ENCODE measurements at places on chromosomes 1 and 21.
A peak's percentile ranks its signal among the peaks of the same experiment; 100 is the strongest.

DNA sequence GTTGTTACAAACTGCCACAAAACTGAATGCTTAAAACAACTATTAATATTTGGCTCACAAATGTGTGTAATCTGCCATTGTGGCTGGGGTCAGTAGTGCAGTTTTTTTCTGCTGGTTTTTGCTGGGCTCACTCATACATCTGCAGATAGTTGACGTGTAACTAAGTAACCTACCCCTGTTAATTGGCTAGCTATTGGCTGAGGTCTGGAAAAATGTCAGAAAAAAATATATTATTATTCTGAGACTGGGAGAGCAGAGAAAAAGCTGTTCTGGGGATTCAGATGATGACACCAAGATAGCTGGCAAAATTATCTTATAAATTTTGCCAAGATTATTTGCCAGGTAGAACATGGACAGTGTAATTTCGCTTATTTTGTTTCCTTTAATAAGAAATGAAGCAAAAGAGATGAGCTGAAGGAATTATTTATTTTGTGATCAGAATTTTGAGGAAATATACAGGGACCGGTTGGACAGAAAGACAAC is 616.1 kb upstream of the ADAMTS5 start:
- H3K36me3 ChIP-seq = no peaks in the 10 kb centered on the region
- DNase-seq = peak; percentile 22
- peaks cover 50% of the 10 kb centered on the region for H3K4me1 ChIP-seq
- no peak overlapping the region for H3K4me3 ChIP-seq
- H3K27ac ChIP-seq = peak overlapping the region; percentile 97

DNA sequence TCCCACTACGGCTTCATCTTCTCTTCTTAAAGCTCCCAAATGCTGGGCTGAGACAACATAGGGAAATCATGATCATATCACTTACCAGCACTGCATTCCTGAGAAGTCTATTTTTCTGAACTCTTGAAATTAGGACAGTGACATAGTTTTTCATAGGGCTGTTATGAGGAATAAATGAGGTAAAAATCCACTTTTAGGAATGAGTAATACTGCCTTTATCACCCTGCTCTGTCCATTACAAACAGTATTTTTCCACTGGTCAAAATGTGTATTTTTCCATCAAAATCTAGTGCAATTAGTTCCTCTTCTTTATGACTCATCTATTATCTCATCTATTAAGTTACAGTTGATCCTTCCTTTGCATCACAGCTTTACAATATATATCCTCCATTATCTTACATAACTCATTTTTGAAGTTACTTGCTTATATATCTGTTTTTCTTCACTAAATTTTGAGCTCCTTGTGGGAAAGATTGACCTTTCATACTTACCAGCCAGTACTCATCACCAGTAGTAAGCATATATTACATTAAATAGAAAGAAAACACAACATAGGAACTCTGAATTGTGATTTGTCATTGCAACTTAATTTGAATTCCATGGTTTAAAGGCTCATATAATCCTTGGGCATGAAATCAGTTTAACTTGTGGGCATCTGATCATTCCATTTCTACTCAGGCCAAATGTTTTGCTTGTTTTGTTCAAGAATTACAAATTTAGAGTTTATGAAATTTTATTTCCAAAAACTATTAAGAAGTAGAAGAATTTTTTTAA is 37.1 kb downstream of the PRRX1 start:
- no peak overlapping the region for H3K4me3 ChIP-seq
- H3K4me1 ChIP-seq = peaks cover 77% of the 10 kb centered on the region
- no peak for DNase-seq
- no peaks in the 10 kb centered on the region for H3K36me3 ChIP-seq
- peak overlapping the region; percentile 89 for H3K27ac ChIP-seq

DNA sequence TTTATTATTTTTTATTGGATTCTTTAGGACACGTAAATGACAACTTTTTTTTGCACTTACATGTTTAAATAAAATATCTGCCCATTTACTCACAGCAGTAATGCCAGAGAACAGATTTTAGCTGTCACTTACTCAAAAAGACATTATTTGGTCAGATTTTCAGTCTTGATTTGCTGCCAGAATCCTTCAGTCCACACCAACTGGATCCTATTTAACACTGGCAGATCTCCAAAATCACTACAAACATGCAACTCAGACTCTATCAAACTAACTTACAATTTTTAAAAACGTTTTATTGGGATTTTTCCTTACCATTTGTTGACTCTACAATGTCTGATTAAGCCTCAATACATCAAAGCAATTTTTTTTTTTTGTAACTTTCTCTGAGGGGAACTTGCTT is 11.1 kb downstream of the ATP6V1G3 start:
- H3K4me1 ChIP-seq = peaks cover 25% of the 10 kb centered on the region
- no peaks in the 10 kb centered on the region for H3K36me3 ChIP-seq
- no peak overlapping the region for H3K27ac ChIP-seq
- peak; percentile 42 for DNase-seq
- H3K4me3 ChIP-seq = no peak overlapping the region
- H3K27me3 ChIP-seq = no peaks in the 10 kb centered on the region

DNA sequence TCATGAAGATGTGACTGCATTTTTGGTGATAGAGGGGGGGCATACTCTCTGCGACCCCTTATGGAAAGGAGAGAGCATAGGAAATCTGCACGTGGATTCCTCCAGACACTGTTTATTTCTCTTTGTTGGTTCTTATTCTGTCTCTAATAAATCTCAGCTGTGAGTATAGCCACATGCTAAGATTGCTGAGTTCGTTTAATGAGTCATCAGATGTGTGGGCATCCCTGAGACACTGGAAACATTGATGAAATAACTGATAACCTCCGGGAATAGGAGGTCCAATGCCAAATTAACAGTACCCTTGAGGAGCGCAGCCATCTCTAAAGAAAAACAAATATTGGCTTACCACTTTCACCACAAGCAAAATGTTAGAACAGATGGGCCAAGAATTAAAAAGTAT is 880.2 kb upstream of the NEGR1 start:
- no peaks in the 10 kb centered on the region for H3K27me3 ChIP-seq
- no peak overlapping the region for H3K27ac ChIP-seq
- no peak for DNase-seq
- no peaks in the 10 kb centered on the region for H3K4me1 ChIP-seq
- H3K36me3 ChIP-seq = no peaks in the 10 kb centered on the region

DNA sequence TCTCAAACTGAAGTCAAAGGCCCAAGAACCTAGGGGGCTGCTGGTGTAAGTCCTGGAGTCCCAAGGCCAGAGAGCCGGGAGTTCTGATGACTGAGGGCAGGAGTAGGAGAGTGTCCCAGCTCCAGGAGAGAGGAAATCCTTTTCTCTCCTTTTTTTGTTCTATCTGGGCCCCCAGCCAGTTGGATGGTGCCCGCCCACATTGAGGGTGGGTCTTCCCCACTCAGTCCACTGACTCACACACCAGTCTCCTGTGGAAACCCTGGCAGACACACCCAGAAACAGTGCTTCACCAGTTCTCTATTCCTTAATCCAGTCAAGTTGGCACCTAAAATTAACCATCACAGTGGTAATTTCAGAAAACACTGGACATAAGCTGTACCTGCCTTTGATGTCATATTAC is 12.7 kb upstream of the WDR26 start:
- DNase-seq = peak; percentile 66
- H3K4me3 ChIP-seq = no peak overlapping the region
- H3K27me3 ChIP-seq = no peaks in the 10 kb centered on the region
- H3K36me3 ChIP-seq = no peaks in the 10 kb centered on the region

- H3K27me3 ChIP-seq = no peaks in the 10 kb centered on the region
- no peaks in the 10 kb centered on the region for H3K4me1 ChIP-seq
- DNase-seq = no peak
- H3K36me3 ChIP-seq = no peaks in the 10 kb centered on the region
- no peak overlapping the region for H3K27ac ChIP-seq
Observed at GRCh38 chr1:197076585-197076984, 9.5 kb upstream of the F13B start.

GRCh38 chr1:57897581-57897980 is 473.7 kb upstream of the DAB1 start:
- no peak for DNase-seq
- no peak overlapping the region for H3K4me3 ChIP-seq
- no peak overlapping the region for H3K27ac ChIP-seq
- no peaks in the 10 kb centered on the region for H3K4me1 ChIP-seq
- no peaks in the 10 kb centered on the region for H3K27me3 ChIP-seq

GRCh38 chr1:96749618-96750017 is 28.0 kb downstream of the PTBP2 start:
- peak; percentile 43 for DNase-seq
- H3K4me3 ChIP-seq = no peak overlapping the region
- H3K27me3 ChIP-seq = no peaks in the 10 kb centered on the region

DNA sequence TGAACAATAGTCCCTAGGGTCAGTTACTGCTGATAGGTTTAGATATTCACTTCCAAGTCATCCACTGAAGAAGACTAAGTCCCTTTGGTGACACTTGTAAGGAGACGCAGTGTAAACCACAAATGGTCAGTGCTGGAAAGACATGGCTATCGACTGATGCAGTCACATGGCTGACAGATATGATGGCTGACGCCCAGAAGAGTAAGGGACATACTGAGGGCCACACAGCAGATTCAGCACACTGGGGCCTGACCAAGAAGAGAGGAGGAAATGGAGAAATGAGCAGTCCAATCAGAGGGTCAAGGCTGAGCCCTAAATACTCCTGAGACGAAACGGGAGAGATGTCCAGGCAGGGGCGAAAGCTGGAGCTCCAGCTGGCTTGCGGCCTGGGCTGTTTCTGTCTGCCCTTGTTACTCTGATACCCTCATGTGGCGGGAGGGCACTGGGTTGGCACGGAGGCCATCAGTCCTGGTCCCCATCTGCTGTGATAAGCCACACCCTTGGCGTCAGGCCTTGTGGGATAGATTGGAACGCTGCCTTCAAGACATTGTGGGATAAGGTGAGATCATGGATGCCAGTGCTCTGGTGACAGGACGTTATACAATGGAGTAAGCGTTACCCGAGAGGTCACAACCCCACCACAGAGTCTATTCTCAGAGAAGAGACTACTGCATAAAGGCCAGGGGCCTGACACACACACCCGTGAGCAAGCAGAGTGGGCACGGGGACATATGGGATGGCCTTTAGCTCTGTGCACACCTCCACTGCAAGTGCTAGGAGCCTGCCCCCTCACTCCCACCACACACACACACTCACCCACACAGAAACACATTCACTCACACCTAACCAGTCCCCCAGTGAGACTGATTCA is 158.4 kb downstream of the TRABD2B start:
- no peak for DNase-seq
- no peak overlapping the region for H3K4me3 ChIP-seq
- no peaks in the 10 kb centered on the region for H3K4me1 ChIP-seq
- H3K36me3 ChIP-seq = no peaks in the 10 kb centered on the region
- no peak overlapping the region for H3K27ac ChIP-seq

GRCh38 chr1:165439330-165439729 is 5.6 kb downstream of the RXRG start:
- no peak for DNase-seq
- no peaks in the 10 kb centered on the region for H3K36me3 ChIP-seq
- no peaks in the 10 kb centered on the region for H3K4me1 ChIP-seq
- H3K27ac ChIP-seq = no peak overlapping the region
- H3K4me3 ChIP-seq = no peak overlapping the region

DNA sequence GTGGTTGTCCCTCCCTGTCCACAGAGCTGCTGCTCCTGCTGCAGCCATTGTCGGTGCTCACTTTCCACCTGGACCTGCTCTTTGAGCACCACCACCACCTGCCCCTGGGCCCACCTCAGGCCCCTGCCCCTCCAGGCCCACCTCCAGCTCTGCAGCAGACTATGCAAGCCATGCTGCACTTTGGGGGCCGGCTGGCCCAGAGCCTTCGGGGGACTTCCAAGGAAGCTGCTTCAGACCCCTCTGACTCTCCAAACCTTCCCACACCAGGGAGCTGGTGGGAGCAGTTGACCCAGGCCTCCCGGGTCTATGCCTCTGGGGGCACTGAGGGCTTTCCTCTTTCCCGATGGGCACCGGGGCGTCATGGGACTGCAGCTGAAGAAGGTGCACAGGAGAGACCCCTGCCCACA is 5.9 kb downstream of the RUSC1 start:
- H3K27ac ChIP-seq = no peak overlapping the region
- H3K36me3 ChIP-seq = peaks cover 34% of the 10 kb centered on the region
- no peak overlapping the region for H3K4me3 ChIP-seq
- no peak for DNase-seq
- H3K27me3 ChIP-seq = no peaks in the 10 kb centered on the region

GRCh38 chr1:92466683-92467352 is 19.9 kb downstream of the GFI1 start:
- H3K4me1 ChIP-seq = no peaks in the 10 kb centered on the region
- H3K36me3 ChIP-seq = no peaks in the 10 kb centered on the region
- H3K4me3 ChIP-seq = no peak overlapping the region
- no peak for DNase-seq
- H3K27ac ChIP-seq = no peak overlapping the region
- no peaks in the 10 kb centered on the region for H3K27me3 ChIP-seq
